ENCODE measurements at places on chromosomes 4 and X. TPM values are rescaled to one million over a fixed set of nuclear protein-coding genes. Genes with fewer than 3 reads are reported as not detected.

Gene GYPE
- not detected for polyA plus RNA-seq

- no peak for DNase-seq
These were observed 92.8 kb upstream of the CCDC160 start for GRCh38 chrX:134144231-134144630.

DNA sequence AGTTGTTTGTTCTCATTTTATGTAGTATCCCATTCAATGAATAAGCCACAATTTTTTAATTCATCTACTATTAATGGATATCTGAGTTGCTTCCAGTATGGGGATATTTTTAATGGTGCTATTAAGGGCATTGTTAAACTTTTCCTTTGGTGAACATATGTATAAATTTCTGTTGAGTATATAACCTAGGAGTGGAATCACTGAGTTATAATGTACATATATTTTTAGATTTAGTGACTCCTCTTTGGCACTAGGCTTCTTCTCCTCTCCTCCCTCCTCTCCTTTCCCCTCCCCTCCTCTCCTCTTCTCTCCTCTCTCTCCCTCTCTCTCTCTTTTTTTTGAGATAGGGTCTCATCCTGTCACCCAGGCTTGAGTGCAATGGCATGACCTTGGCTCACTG, 26.4 kb downstream of the RBM47 start:
- no peak for DNase-seq

Gene BRS3
- polyA plus RNA-seq, result not detected

- no peak for DNase-seq
These were observed 56.1 kb downstream of the ATXN3L start for GRCh38 chrX:13263560-13264251.

Gene MAMLD1
- 0.20 TPM for polyA plus RNA-seq

Gene LANCL3
- 0.11 TPM for polyA plus RNA-seq

DNA sequence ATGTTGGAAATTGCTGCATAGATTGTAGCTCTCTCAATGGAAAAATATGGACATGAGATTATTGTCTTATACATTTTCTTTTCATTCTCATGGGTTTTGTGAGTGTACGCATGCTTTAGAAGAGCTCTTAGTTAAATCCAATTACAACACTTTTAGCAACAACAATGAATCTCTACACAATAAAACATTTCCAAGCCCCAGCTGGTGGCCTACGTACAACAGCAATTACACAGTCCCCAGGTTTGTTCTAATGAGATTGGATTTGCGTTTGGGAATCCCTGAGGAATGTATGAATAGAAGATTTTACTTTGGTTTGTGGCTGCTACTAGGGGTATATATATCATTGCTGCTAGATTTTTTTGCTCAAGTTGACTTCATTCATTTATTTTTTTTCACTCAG, 98.6 kb downstream of the FHDC1 start:
- DNase-seq, result no peak

- no peak for DNase-seq
These were observed 148.6 kb upstream of the INTU start for GRCh38 chr4:127484117-127484516.

Gene DUSP21
- not detected for polyA plus RNA-seq

DNA sequence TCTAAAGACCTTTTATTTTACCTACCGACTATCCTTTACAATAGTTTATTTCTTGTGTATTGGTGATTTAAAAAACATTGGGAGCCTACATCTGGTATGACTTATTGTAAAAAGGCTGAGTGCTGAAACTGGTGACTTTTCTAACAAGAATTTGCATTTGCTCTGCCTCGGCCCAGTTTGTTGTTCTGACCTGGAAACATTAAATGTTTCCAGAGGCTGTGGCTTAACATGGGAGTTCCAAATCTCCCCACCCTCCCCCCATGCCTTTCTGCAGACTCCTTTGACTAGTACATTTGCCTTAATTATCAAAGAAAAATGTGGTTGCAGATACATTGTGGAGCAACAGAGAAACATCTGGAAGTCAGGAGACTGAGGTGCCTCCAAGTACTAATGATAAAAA, 39.8 kb downstream of the SPCS3 start:
- DNase-seq, result no peak

DNA sequence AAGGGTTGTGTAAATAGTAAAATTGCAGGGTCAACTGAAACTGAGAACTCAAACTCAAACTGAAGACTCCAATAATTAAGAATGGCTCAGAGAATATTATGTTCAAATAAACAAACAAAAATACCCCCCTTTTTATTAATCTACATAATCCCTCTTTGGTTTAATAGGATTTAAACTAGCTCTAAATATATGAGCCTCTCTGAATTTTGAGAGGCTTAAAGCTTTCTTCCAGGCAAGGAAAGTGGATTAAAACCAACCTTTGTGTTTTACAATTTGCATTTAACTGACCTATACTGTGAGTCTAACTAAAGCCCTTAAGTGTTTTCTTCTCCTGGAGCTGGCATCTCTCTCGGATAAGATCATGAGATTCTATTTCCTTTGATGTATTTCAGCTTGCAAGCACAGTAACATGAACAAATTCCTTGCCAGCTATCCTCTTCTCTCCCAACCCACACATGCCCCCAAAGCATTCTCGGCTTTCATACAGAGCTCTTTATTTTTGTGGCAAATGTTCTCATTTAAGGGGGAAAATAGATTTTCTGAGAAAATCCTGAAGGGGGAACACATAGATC, 1310.8 kb upstream of the AGA start:
- DNase-seq, result no peak

Gene C4orf50
- 0.16 TPM for polyA plus RNA-seq

Gene PAGE2B
- polyA plus RNA-seq, result not detected

GRCh38 chr4:3725936-3726870, 40.0 kb upstream of the ADRA2C start:
- no peak for DNase-seq

Gene FAM184B
- 0.05 TPM for polyA plus RNA-seq

- no peak for DNase-seq
These were observed 55.0 kb downstream of the SYTL5 start for GRCh38 chrX:38061335-38061734.

DNA sequence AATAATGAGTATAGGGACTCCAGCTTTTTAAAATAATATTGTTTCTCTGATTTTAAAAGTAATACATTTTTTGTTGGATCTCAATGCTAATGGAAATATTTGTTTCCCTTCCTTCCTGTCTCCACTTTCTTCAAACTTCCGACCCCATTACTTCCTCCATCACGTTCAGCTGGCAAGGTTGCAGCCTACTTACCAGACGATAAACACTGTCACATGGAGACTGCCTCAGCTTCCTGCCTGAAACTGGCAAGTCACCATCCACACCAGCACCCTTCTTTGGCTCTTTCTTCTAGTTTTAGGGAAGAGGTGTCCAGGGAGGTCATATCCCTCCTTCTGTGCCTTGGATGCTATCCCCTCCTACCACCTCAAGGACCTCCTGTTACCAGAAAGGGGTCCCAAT, 3.4 kb upstream of the INTU start:
- no peak for DNase-seq

Gene GAGE12H
- polyA plus RNA-seq, result not detected

DNA sequence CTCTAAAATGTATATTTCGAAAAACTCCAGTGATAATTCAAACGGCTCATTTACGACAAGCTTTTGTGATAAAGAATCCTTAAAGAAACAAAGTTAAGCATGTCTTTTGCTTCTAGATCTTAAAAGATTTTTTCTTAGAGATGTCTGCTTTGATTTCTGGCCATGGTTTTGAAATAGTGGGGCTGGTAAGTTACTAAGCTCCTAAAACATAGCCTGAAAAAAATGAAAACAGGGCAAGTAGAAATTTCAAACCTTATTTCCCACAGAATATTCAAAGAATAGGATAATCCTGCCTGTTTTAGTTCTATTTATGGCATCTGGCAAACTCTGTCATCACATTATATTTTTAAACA, 318.3 kb downstream of the ARHGAP24 start:
- no peak for DNase-seq

DNA sequence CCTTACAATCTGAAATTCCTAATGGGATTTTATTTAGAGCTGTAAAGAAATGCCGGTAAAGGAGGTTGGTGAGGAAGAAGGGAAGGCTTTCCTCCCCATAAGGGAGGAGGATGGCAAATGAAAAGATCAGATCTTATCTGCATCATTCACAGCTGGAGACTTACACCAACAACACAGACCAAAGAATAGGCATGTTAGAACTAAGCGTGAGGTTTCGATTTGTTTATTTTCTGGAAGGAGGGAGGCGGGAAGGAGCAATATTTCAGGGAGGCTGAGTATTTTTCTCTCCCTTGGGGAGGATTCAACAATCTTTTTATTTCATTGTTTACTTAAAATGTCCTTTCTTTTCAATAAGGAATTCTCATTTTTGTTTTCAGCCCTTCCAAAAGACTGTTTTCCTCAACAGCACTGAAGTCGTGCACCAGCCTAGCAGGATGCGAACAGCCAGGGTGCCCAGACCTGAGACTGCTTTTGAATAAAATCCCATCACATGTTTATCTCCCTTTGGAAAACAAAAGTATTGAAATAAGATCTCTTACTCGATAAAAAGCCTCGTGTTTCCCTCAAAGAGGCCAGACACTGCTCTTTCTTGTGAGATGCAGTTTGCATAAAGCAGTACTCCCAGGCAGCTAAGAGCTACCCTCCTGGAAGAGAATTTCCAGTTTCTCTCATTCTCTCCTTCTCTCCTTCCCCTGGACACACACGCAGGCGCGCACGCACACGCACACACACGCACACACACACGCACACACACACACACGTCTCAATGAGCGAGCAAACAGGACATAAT, 236.1 kb downstream of the MGST2 start:
- no peak for DNase-seq

DNA sequence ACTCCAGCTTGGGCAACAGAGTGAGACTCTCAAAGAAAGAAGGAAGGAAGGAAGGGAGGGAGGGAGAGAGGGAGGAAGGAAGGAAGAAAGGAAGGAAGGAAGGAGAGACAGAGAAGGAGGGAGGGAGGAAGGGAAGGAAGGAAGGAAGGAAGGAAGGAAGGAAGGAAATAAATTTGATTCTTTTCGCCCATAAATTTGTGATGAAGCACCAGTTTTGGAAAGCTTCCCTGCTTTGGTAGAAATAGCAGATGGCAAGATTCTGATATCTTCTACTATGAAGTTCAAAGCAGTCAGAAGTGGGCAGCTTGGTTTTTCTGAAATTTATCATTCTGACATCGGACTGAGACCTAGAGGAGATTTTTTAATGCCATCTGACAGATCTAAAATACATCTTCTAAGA, 11.7 kb upstream of the GYG2 start:
- no peak for DNase-seq

Gene FGFR3
- 18.6 TPM for polyA plus RNA-seq

- no peak for DNase-seq
These were observed 120.8 kb downstream of the RASL11B start for GRCh38 chr4:52982946-52983340.

Gene VCX3A
- 0.38 TPM for polyA plus RNA-seq

GRCh38 chrX:65741823-65742222, 74.4 kb downstream of the MSN start:
- DNase-seq, result no peak

Gene SORBS2
- 87.1 TPM for polyA plus RNA-seq

DNA sequence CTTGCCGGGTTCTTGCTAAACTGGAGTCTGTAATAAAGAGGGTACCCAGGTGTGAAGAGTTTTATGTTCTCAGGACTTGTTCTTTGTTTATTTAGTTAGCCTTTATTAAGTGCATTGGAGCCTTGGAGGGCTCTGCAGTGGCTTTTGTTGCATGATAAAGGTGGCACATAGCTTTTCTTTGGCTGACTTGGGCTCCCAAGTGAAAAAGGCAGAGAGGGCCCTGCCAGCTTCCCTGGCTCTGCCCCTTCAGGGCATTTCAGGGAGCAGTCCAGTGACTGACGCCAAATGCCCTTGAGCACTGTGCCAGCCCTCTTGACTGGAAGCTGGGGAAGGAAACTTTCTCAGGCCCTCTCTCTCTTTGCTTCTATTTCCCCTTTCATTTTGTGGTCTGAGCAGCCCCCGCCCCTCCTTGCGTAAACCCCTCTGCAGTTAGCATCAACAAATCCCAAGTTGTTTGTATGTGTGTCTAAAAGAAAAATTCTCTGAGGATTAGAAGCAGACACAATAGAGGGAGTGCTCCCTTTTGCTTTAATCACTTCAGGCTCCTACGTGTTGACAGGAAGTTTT, 152.2 kb downstream of the NHS start:
- no peak for DNase-seq

DNA sequence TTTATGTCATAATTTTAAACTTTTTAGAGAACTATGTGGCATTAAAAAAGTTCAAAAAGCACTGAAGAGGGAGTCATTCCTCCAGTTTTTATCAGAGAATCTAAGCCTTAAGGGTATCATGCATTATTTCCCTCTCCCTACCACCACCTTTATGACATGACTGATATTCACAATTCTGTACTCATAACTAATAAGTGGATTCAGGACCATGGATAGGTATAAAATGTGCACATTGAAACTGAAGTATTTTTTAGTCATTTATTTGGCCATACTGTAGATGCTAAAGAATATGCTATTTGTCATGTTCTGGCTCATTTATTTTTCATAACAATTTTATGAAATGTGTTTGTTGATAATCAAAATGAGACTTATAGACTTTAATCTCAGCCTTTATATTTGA, 897.5 kb upstream of the AGA start:
- DNase-seq, result no peak

DNA sequence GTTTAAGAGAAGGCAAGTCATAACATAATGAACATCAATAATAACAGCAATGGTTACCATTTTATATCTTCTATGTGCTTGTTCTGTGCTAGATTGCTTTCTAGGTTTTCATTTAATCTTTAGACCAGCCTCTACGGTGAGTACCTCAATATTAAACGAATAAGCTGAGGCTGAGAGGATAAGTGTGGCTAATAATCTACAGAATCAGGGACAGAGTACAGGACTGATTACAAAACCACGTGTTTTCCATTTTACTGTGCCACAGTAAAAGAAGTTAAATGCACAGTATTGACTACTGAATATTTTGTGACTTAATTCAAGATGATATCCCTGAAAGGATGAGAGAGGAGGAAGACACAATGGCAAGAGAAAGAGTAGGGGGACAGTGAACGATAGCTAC, 56.3 kb downstream of the HUWE1 start:
- DNase-seq, result no peak

Gene GAGE13
- not detected for polyA plus RNA-seq

- DNase-seq, result no peak
These were observed 63.6 kb upstream of the ATP8A1 start for GRCh38 chr4:42720533-42720932.

Gene MAGIX
- polyA plus RNA-seq, result 1.9 TPM

GRCh38 chr4:76883147-76883546, 14.8 kb downstream of the SOWAHB start:
- DNase-seq, result no peak

Gene SCRG1
- not detected for polyA plus RNA-seq

DNA sequence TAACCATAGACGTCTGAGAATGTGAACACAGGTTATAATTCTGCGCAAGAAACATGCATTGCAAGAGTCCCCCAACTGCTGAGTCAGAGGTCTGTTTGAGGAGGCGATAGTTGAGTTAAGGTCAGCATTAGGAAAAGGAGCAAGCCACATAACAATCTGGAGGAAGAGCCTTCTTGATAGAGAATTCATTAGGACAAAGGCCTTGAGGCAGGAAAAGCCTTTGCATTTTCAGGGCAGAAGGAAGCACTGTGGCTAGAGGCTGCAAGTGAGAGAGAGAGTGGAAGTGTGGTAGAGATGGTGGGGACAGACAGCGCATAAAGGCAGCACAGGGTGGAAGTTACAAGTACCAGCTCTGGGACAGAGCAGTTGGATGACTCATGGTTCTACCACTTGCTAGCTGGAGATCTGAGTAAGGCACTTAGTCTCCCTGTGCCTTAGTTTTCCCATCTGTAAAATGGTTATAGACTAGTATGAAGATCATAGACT, 125.8 kb upstream of the LNX1 start:
- no peak for DNase-seq

All from H1 (cell line).